Aorta (tissue), 5 donors: ENCODE measurements at places on chromosomes 2 and 18.

DNA sequence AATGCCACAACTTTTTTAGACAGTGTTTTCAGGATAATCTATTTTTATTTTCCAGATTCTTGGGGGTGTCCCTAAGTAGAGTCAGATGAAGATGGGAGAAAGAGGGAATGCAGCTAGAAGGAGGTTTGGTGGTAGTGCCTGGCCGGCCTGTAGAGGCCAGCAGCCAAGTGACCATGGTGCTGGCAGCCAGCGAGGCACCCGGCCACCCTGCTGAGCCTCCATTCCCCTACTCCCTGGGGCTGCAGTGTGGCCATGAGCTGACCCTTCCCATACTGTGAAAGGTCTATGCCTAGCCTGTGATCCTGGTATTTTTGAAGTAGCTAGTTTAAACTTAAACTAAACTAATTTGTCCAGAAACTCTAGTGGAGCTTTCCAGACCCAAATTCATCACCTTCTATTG is 268.6 kb downstream of the CYRIA start:
- DNase-seq, result no peak

DNA sequence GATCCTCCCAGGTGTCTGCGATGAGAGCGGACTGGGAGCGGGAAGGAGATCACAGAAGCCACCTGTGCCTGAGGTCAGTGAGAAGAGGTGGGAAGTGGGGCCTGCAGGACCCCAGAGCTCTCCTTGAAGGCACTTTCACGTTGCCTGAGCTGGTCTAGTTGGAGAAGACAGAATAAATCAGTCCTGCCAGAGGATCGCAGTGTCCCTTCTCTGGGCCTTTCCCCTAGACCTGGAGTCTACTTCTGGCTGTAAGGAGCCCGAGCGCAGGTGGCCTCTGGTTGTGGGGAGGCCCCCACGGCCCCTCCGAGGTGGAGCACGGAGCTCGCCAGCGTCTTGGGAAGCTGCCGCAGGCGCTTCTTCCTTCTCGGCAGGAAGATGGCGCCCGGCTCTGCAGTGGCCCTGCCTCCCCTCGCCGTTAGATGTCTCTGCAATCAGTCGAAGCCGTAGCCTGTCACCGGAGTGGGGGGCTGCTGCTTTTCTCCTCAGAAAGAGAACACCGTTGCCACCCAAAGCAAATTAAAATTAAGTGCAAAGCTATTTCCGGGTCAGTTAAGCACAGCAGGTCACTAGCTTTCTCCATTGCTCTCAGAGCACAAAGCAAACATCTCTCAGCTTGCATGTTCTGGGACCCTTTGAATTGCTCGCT is 212.0 kb upstream of the MYT1L start:
- DNase-seq, result no peak

GRCh38 chr2:163028807-163029206 is 190.2 kb upstream of the KCNH7 start:
- DNase-seq, result no peak

DNA sequence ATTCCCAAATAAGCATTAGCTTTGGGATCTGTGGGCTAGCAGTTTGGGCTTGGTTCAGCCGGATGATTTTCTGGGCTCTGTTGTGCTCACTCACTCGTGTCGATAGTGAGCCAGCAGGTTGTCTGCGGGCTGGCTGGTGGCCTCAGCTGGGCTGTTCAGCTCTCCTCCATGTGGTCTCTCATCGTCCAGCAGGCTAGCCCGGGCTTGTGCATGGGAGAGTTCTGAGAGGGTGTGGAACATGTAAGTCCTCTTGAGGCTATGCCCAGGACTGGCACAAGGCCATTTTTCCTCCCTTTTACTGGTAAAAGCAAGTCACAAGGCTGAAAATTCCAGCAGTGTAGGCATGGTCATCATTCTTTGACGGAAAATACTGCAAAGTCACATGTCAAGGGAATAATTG is 38.5 kb downstream of the NTSR2 start:
- no peak for DNase-seq

GRCh38 chr2:119488245-119489214 is 35.8 kb downstream of the SCTR start:
- DNase-seq, result no peak

DNA sequence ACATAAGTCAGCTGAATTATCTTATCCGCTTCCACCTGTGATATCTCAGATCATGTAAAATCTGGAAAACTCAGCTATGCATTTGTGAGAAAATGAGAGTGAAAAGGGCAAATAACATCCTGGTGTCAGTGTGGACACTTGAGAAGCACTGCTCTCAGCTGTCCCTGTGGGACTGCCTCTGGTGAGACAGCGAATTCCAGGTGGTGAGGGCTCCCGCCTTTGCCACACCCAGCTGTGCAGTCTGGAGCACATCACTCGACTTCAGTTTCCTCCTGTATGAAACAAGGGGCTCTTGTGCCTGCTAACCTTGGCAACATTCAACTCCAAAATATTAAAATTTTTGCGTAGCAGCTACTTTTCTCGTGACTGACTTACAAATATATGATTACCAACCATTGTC is 194.9 kb upstream of the BOD1L2 start:
- DNase-seq, result no peak

DNA sequence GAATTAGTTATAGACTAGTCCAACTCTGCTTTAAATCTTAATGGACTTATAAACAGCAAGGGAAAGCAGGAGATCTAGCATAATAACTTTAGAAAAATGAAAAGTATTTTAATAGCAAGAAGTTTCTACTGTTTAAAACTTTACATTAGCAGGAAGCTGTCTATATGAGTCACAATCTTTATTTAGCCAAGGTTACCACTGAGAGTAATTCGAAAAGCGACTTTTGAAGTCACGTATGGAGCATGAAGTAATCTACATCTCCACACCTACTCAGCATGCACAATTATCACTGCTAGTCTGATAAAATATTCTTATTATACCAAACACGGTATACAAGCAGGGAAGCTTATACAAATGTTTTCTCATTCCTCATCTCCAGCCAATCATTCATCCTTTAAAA is 515.4 kb upstream of the SOX11 start:
- no peak for DNase-seq

DNA sequence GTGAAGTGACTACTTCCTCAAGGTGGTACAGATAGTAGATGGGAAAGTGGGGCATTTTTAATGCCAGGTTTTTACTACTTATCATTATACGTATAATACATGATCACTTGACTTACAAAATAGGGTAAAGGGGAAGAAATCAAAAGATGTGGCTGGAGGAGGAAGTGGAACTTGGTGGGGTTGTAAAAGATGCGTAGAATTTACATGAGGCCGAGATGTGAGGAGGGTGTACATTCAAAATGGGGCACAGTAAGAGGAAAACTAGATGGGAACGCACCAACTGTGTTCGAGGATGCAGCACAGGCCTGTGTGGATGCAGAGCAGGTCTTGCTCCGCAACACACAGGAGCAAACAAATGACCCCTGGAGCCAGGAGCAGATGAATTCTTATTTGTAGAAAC is 403.3 kb downstream of the TXNL1 start:
- no peak for DNase-seq

DNA sequence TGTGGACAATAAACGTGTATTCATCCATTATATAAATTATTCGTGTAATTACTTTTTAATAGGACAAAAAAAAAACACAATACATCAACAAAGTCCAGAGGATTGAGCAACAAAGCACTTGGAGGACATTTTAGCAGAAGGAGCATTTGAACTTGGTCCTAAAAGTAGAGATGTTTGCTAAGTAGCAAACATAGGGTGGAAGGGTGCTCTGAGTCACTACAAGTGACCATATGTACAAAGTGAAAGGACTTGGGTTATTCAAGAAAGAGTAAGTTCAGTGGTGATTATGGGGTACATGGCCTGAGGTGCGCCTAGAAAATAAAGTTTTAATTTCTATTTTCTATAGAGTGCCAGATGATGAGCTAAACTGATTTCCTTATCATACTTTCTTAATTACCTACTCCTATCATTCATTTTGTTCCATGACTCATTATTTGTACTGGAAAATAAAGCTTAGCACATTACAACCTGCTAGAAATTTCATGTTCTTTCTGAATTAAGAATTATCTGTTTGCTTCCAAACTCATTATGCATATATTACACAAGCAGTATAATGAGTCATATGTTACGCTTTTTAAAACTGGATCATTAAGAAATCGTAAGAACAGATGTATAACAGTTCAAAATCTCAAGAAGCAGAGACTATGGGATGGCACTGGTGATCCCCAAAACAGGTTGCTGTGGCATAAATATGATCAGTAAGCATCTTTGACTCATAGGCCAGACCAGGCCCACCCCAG is 13.1 kb upstream of the PPP1R1C start:
- no peak for DNase-seq
